LHCN-M2 (cell line): ENCODE measurements at places on chromosomes 13 and 19.

DNA sequence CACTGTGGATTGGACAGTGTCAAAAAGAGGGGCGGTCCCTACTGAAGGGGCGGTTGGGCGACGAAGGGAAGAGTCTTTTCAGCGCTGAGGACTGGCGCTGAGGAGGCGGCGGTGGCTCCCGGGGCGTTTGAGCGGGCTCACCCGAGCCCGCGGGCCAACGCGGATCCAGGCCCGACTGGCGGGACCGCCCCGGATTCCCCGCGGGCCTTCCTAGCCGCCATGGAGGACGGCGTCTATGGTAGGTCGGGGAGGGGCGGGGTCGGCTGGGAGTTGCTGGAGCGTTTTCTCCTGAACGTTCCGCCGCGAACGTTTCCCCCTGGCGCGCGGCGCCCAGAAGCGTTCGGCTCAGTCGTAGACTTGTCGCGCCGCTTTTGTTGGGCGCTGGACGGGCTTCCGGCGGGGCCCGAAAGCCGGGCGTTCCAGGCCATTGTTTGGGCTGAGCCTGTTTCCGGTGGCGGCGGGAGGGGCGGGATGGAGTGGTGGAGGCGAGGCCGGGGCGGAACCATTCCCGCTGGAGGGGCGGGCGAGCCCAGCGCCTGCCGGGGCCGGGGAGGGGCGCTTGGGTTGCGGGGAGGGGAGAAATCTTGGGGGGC, at the start of gene CYTH2:
CYTH2 (plus strand) TSS at position 81 of the 593 bp plus-strand sequence; CDS start at position 220, 139 bp downstream.
- DNase-seq, result peak; percentile 79

- no peak for DNase-seq
These were observed 7.2 kb upstream of the ZNF606 start for GRCh38 chr19:58009666-58010301.

DNA sequence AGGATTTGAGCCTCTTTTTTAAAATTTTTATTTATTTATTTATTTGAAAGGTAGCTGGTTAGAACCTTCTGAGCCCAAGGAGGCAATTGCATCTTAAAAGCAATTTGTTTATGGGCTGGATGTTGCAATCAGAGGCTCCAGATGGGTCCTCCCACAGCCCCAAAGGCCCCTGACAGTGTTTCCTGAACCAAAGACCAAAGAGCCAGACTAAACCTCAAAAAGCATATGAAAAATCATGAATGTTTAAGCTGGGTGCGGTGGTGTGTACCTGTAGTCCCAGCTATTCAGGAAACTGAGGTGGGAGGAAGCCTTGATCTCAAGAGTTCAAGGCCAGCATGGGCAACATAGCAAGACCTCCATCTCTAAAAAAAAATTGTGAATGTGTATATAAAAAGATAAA, 67.8 kb upstream of the RGCC start:
- DNase-seq, result no peak

- DNase-seq, result no peak
These were observed 48.5 kb downstream of the GAS6 start for GRCh38 chr13:113815151-113816058.

- DNase-seq, result no peak
These were observed 630 bp downstream of the SPPL2B start for GRCh38 chr19:2329149-2329478.

DNA sequence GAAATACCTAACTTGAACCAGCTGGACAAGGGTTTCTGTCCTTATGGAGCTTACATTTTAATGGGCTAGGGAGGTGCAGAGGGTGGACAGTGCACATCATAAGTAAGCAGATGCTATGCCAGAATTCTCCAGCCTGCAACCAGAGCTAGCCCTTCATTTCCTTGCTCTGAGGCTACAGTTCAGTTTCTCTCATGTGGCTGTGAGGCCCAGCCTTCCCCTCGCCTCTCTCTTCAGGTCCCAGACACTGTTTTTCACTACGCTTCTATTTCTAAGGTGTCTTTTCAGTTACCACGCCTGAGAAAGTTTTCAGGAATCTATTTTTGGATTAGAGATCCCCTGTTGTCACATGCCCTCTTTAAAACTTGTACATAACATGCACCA, 141.9 kb downstream of the PCCA start:
- DNase-seq, result no peak

DNA sequence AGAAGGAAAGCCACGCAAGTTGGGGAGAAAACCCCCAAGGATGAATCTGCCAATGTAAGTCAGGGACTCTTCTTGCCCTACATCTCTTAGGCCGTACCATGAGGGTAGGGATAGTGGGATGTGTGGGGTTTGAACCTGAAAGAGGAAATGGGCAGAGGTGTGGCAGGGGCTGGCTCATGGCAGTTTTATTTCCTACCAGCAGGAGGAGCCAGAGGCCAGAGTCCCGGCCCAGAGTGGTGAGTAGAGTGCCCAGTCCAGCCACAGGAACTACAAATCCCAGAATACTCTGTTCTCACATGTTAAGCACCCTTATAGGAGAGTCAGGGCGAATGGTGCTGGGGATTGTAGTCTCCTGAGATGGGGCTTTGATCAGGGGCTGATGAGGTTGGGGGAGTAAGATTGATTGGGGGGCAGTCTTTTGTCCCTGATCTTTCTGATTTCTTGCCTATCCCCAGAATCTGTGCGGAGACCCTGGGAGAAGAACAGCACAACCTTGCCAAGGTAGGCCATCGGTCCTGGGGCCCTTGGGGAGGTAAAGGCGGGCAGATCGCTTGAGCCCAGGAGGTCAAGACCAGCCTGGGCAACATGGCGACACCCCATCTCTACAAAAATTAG, 16.5 kb downstream of the VASP start:
- DNase-seq, result peak; percentile 85

DNA sequence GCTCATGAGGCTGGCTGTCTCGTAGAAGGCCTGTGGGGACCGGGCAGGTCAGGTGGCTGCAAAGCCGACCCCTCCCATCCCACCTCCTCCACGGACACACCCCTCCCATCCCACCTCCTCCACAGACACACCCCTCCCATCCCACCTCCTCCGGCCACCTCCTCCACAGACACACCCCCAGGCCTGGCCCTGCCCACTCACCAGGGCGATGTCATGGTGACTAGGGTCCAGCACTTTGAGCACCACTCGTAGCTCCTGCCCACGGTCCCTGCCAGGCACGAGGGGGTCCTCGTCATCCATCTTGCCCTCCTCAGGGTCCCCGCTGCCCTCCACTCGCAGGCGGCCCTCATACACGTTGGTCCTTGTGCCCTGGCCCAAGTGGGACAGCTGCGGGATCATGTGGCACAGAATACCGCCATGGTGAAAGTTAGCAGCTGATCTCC, 18.8 kb downstream of the TYK2 start:
- DNase-seq, result no peak

GRCh38 chr13:76663592-76664335, 222.4 kb downstream of the KCTD12 start:
- peak; percentile 18 for DNase-seq

DNA sequence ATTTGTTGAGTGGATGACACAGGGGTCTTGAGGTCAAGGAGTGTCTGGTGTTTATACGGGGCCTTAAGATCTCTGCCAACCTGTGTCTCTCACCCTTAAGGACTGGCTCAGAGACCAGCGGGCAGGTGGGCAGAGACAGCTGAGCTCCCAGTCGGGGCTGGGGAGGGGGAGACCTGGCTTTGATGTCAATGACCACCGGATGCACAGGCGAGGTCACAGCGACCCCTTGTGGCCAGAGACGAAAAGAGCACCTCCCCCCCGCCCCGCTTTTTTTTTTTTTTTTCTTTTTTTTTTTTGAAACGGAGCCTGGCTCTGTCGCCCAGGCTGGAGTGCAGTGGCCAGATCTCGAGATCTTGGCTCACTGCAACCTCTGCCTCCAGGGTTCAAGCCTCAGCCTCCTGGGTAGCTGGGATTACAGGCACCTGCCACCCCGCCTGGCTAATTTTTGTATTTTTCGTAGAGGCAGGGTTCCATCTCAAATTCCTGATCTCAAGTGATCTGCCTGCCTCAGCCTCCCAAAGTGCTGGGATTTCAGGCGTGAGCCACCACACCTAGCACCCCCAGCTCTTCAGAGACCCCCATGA, 12.1 kb upstream of the KLK14 start:
- DNase-seq, result no peak

- no peak for DNase-seq
These were observed 252.9 kb upstream of the SLITRK6 start for GRCh38 chr13:86052141-86052540.

- no peak for DNase-seq
These were observed 1.9 kb downstream of the EFNA2 start for GRCh38 chr19:1287354-1288225.

GRCh38 chr19:40236026-40236355, 9.5 kb upstream of the CCNP start:
- no peak for DNase-seq

GRCh38 chr19:30066781-30067759, 125.0 kb downstream of the URI1 start:
- DNase-seq, result no peak

GRCh38 chr19:5803752-5804515, 933 bp upstream of the NRTN start:
- peak; percentile 78 for DNase-seq
